Stimulated activated naive CD4-positive, alpha-beta T cell treated with Interleukin-2 at 50 U/mL for 16 hours (primary cell): ENCODE measurements at places on chromosomes 7 and 10.
A peak's percentile ranks its signal among the peaks of the same experiment; 100 is the strongest.

GRCh38 chr7:5143935-5144903 lies 45.8 kb upstream of the WIPI2 start:
- DNase-seq = peak; percentile 33

DNA sequence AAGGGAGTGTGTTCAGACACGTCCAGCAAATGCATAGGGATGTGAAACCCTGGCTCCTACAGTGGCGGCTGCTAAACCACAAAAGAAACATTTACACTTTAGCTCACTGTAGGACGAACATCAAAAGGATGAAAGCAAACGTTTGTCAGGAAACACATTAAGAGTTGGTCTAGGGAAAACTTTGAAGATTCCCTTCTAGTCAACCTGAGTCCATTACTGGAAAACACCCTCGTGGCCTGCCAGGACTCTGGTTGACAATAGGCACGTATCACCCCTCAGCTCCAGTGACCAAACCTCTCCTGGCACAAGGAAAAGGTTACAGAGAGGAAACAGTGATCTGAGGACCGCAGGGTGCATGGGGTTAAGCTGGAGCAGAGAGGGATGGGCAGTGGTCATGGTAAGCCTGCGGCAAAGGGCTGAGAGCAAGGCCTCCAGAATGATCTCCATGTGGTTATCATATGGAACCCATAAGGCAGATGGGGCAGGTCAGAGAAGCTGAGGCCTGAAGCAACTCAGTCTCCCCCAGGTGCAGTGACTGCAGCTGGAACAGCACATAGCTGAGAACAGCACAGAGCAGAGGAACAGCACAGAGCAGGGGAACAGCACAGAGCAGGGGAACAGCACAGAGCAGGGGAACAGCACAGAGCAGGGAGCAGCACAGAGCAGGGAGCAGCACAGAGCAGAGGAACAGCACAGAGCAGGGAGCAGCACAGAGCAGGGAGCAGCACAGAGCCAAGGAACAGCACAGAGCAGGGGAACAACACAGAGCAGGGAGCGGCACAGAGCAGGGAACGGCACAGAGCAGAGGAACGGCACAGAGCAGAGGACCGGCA lies 49.9 kb downstream of the CHST15 start:
- DNase-seq = no peak

DNA sequence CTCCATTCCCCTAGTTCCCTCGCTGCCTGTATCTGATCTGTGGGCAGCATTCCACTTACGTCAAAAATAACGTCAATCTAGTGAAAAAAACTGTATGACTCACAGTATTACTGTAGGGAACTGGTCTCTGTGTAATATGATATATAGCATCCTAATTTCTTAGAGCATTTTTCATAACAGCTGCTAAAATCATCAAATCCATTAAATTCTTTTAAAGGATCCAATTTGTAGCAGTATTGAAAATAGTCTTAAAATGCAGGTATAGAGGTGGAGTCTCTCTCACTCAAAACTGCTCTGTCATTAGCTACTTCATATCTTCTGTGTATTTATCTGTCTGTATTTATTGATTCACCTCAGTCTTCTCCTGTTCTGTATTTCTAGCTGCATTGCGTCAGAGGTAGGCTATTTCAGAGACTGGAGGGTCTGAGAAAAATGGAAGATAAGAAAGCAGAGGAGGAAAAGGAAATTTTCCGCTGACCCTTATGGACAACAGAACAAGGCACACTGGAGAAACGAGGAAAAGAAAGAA lies 59.9 kb downstream of the PON1 start:
- no peak for DNase-seq

DNA sequence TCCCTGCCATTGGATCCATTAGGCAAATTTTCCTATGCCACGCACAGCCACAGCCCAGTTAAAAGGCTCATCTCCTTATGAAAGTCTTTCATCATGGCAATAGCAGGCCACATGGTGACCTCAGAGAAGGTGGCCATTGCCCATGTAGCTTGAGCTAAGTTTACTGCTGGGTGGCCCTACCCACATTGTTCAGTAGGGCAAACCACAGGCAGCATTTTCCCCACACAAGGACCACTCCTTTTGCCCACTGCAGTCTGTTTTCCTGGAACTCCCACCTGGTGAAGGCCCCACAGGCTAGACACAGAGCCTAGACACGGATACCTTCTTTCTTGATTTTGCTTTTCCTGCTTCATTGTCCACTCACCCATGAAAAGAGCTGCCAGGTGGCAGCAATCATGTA lies 101.5 kb upstream of the NPVF start:
- no peak for DNase-seq

- no peak for DNase-seq
These were observed 15.5 kb downstream of the EXOC4 start for GRCh38 chr7:133268355-133268754.

GRCh38 chr7:42734568-42734967 lies 177.3 kb downstream of the C7orf25 start:
- no peak for DNase-seq
